Left lung (tissue), 14 donors: ENCODE measurements at places on chromosomes 5 and 9. TPM values are rescaled to one million over a fixed set of nuclear protein-coding genes. Genes with fewer than 3 reads are reported as not detected.

- no peak overlapping the region for H3K27ac ChIP-seq
- H3K4me3 ChIP-seq: no peak overlapping the region
- H3K27me3 ChIP-seq: no peaks in the 10 kb centered on the region
- no peaks in the 10 kb centered on the region for H3K36me3 ChIP-seq
- DNase-seq: no peak
These were observed 521.4 kb downstream of the PRR16 start for GRCh38 chr5:120985526-120985925.

GRCh38 chr5:96096724-96097123 lies 135.1 kb upstream of the ELL2 start:
- no peak overlapping the region for H3K27ac ChIP-seq
- H3K27me3 ChIP-seq: no peaks in the 10 kb centered on the region

DNA sequence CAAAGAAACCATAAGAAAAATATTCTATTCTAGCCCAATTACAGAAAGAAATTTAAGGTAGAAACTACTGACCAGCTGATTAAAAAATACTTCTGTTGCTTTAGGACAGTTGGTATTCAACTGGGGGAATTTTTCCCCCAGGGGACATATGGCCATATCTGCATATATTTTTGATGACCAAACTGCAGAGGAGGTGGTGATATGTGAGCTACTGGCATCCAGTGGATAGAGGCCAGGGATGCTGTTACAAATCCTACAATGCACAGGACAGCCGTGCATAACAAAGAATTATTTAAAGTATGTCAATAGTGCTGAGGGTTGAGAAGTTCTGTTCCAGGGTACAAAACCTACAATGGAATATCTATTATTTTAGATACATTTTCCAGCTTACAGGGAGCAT lies 24.0 kb downstream of the ZFR start:
- no peaks in the 10 kb centered on the region for H3K27me3 ChIP-seq
- H3K4me3 ChIP-seq: no peak overlapping the region
- no peaks in the 10 kb centered on the region for H3K4me1 ChIP-seq
- DNase-seq: no peak

DNA sequence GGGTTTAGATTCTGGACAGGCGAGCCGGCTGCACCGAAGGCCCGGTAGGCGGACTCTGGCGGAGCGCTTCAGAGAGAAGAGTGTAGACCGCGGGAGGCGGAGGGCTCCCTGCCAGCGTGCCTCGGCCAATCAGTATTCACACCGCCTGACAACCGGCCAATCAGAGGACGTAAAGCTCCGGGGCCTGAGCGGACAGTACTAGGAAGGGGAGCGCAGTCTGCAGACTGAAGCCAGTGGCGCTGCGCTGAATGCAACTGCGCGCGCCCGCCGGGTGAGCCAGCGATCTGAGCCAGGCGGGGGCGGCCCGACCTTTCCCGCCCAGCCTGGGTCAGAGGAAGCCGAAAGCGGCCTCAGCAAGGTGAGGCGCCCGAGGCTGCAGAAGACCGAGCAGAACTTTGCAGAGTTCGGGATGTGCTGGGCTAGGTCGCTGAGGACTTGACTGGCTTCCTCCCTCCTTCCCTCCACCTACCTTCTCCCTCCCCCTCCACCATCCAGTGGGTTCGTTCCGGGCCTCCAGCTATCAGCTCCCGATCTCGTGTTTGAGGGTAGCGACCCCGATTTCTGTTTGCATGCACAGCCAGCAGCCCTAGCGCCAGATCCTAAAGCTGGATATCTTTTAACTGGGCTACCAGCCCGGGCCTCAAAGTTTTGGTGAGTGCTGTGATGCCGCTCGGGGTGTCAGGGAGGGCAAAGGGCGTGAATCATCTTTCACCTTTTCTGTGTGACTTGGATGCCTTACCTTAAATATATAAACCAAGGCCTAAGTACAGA lies at the start of gene DMRT2:
Gene DMRT2 (plus strand): TSS at position 233 of the 771 bp plus-strand sequence. CDS start 1,257 bp downstream, outside the sequence.
- no peak within 1 kb of the TSS for H3K27ac ChIP-seq
- no peaks in the 10 kb centered on the region for H3K36me3 ChIP-seq
- peaks cover 5% of the 10 kb centered on the region for H3K4me1 ChIP-seq
- H3K27me3 ChIP-seq: peaks cover 98% of the 10 kb centered on the region

DNA sequence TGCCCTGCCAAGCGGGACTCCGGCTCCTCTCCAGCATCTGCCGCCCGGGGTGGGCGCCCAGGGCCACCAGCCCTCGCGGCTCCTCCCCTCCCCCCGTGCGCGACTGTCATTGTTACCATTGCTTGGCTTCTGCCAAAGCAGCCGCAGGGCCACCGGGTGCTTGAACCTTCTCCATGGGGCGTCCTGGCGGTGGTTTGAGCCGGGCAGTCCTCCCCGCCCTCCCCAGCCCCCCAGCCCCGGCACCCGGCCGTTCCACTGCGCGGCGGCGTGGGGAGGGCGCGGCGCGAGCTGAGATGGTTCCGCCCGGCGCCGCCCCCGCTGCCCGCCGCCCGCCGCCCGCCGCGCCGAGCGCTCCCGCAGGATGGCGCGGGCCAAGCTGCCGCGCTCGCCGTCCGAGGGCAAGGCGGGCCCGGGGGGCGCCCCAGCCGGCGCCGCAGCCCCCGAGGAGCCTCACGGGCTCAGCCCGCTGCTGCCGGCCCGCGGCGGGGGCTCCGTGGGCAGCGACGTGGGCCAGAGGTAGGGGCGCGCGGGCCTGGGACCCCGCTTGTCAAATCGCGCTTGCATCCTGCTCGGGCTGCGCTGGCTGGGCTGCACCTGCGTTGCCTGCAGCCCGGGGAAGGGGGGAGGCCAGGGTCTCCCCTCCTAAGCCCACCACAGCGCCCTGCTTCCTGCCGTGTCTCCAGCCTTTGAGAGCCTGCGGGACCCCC lies 34.4 kb downstream of the KCNT1 start:
- no peak overlapping the region for H3K27ac ChIP-seq
- no peaks in the 10 kb centered on the region for H3K36me3 ChIP-seq

DNA sequence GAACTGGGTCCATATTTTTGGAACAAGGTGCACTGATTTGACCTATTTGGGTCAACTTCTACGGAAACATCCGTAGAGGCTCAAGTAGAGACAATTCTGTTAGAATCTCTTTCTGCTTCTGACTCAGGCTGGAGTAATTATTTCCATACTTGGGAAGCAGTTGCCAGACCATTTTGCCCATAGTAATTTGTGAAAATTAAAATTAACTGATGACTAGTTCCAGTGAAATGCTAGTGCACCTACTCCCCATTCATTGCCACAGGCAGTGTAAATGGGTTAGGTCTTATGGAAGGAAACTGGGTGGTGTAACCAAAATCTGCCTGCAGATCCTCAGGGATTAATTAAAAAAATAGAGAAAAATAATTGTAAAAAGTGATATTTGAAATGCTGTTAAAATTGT lies 201.1 kb downstream of the TENT4A start:
- H3K27me3 ChIP-seq: no peaks in the 10 kb centered on the region
- no peak overlapping the region for H3K4me3 ChIP-seq
- H3K4me1 ChIP-seq: no peaks in the 10 kb centered on the region

DNA sequence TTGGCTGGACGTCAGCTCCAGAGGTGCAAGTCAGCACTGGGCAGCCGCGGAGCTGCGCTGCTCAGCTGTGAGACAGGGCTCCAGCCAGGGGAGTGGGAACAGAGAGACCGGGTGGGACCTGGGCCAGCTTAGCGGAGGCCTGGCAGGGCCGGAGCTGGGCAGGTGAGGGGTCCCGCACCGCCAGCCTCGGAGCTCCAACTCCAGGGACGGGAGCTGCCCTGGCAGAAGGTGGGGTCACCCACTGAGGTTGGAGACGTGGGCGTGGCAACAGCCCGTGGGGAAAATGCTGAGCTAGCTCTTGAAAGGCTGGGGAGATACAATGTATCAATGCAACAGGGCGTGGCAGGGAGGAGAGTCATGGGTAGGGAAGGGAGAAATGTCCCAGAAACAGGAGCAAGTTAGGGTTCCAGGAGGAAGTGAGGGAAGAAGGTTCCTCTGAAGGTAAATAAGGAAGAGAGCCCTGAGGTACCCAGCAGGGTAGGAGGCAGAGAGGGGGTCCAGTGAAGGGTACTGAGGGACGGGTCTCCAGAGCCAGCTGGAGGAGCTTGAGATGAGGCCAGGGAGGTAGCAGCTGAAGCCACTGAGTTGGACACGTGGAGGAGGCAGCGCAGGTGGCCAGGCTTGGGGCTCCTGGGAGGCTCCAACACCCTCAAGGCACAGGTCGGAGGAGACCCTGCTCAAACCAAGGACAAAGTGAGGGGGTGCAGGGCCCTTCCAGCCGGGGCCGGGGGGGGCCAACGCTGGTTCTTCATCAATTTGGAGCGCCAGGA lies 736 bp upstream of the NKD2 start:
- H3K36me3 ChIP-seq: no peaks in the 10 kb centered on the region
- no peak overlapping the region for H3K27ac ChIP-seq
- peaks cover 11% of the 10 kb centered on the region for H3K4me1 ChIP-seq
- peaks cover 89% of the 10 kb centered on the region for H3K27me3 ChIP-seq

GRCh38 chr5:146048994-146049703 lies 56.2 kb downstream of the PLAC8L1 start:
- no peaks in the 10 kb centered on the region for H3K36me3 ChIP-seq
- DNase-seq: no peak
- H3K4me3 ChIP-seq: no peak overlapping the region
- H3K4me1 ChIP-seq: no peaks in the 10 kb centered on the region
- H3K27ac ChIP-seq: no peak overlapping the region

DNA sequence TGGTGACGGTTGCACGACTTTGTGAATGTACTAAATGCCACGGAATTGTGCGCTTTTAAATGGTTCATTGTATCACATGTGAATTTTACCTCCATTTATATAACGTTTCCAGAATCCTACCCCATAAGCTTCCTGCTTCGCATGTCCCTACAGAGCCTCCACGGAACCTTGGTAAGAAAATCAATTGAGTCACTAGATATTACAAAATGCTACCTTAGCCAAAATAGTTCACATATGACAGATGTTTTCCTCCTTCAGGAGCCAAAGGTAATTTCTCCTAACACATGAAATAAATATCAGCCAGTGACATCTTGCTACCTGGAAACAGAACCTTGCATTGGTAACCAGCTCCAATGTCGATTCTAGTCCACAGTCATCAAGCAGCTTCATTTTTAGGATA lies 125.1 kb downstream of the TTLL11 start:
- no peak for DNase-seq
- no peak overlapping the region for H3K27ac ChIP-seq
- H3K27me3 ChIP-seq: no peaks in the 10 kb centered on the region

DNA sequence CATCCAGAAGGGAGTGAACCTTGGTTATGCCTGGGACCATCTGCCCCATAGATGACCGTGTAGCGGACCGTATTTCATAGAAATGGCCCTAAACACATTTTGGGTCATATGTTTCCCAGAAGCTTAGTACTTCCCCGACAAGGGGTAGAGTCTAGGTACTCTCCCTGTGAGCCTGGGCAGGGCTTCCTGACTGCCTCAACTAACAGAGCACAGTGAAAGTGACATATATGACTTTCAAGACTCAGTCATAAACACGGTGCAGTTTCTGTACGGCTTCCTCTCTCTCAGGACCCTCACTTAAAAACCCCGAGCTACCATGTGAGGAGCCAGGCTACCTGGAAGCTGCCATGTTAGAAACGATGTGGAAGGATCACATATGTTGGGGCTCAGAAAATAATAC lies 20.9 kb downstream of the C9orf57 start:
- no peaks in the 10 kb centered on the region for H3K36me3 ChIP-seq
- no peak overlapping the region for H3K4me3 ChIP-seq
- no peak for DNase-seq
- H3K27ac ChIP-seq: no peak overlapping the region

DNA sequence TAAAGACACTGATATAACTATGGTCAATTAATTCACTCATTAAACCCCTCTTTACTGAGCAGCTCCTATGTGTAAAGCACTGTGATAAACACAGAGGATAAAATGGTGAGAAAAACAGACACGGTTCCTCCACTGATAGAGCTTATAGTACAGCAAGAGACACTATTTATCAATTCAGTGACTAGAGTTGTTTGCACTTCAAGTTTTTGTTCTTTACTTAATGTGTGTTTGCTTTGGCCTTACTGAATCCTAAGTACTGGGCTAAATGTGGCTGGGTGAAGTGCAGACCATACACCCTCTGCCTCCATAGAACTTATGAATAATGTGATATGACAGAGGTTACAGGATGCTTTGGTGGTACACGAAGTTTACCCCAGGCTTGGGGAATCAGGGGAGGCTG lies 80.1 kb upstream of the ITGA1 start:
- no peak overlapping the region for H3K4me3 ChIP-seq
- no peaks in the 10 kb centered on the region for H3K4me1 ChIP-seq
- no peak overlapping the region for H3K27ac ChIP-seq

- no peaks in the 10 kb centered on the region for H3K27me3 ChIP-seq
- DNase-seq: no peak
- no peak overlapping the region for H3K4me3 ChIP-seq
- H3K4me1 ChIP-seq: no peaks in the 10 kb centered on the region
These were observed 33.9 kb downstream of the DOCK2 start for GRCh38 chr5:169670769-169671525.

DNA sequence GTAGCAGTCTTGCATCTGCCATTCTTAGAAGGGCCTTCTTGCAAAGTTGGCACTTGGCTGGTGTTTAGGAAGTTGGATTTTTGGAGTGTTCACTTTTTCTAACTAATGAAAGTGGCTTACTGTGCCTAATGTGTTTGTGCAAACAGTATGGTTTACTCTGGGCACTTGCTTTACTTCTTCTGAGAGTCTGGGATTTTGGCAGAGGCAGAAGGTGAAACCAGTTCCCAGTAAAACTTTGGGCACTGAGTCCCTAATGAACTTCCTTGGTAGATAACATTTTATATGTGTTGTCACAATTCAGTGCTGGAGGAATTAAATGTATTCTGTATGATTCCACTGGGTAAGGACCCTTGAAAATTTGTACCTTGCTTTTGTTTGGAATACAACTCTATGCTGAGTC lies 155.7 kb downstream of the FAM170A start:
- H3K4me3 ChIP-seq: no peak overlapping the region
- H3K36me3 ChIP-seq: no peaks in the 10 kb centered on the region
- H3K27ac ChIP-seq: no peak overlapping the region

The SLC6A3 gene
- 3.3 TPM for polyA plus RNA-seq

The IL4 gene
- polyA plus RNA-seq: not detected

The MED7 gene
- 17.6 TPM for polyA plus RNA-seq

The SPAAR gene
- 2.9 TPM for polyA plus RNA-seq

The PCDHAC1 gene
- polyA plus RNA-seq: 0.53 TPM

The CARD6 gene
- polyA plus RNA-seq: 6.7 TPM

The IL31RA gene
- polyA plus RNA-seq: 0.21 TPM
